ENCODE measurements at places on chromosomes 3 and 15. TPM values are rescaled to one million over a fixed set of nuclear protein-coding genes. Genes with fewer than 3 reads are reported as not detected.

DNA sequence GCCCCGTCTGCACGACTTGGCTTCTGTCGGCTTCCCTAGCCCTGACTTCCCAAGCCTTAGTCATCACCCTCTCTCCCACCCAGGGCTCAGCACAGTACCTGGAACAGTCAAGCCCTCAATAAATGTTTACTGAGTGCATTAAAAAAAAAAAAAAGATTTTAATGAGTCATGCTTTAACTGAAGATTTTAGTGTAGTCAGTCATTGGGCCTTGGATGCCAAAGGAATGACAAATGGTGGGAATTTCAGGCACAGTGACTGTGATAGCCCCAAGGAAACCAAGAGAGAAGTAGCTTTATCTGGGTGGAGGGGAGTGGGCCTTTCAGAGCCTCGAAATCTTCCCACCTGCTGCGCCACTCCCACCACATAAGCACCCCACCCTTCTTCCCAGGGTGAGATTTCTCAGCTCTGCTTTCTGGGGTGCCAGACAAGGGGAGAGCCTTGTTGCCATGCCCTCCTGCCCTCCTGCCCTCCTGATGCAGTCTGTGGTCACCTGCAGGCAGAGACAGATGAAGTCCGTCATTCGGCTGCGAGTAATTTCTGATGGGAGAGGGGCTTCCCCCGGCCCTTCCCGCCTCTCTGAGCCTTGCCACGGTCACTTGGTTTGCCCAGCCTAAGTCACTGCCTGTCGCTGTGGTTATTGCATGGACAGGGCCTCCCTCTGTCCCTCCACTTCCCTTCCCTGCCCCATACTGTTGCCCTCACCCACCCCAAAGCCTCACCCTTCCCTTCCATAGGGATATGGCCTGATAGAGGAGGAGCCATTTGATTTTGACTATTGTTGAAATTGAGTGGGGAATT is 41.8 kb downstream of the SMAD3 start:
- no peaks in the 10 kb centered on the region for H3K27me3 ChIP-seq
- H3K27ac ChIP-seq = peak overlapping the region; percentile 95
- peaks cover 69% of the 10 kb centered on the region for H3K4me1 ChIP-seq
- H3K4me3 ChIP-seq = no peak overlapping the region
- H3K36me3 ChIP-seq = no peaks in the 10 kb centered on the region

- peaks cover 10% of the 10 kb centered on the region for H3K36me3 ChIP-seq
- H3K4me3 ChIP-seq = peak overlapping the region; percentile 82
- no peaks in the 10 kb centered on the region for H3K27me3 ChIP-seq
- peaks cover 23% of the 10 kb centered on the region for H3K4me1 ChIP-seq
Measured at GRCh38 chr15:74613953-74614743, 1.5 kb upstream of the CLK3 start.

GRCh38 chr3:195693428-195694216 is 27.2 kb upstream of the MUC20 start:
- H3K4me1 ChIP-seq = no peaks in the 10 kb centered on the region
- H3K27me3 ChIP-seq = no peaks in the 10 kb centered on the region
- DNase-seq = no peak
- H3K36me3 ChIP-seq = peaks cover 9% of the 10 kb centered on the region

- H3K27ac ChIP-seq = no peak overlapping the region
- H3K36me3 ChIP-seq = peaks cover 3% of the 10 kb centered on the region
- no peak overlapping the region for H3K4me3 ChIP-seq
Measured at GRCh38 chr3:172343117-172343516, 105.1 kb downstream of the GHSR start.

DNA sequence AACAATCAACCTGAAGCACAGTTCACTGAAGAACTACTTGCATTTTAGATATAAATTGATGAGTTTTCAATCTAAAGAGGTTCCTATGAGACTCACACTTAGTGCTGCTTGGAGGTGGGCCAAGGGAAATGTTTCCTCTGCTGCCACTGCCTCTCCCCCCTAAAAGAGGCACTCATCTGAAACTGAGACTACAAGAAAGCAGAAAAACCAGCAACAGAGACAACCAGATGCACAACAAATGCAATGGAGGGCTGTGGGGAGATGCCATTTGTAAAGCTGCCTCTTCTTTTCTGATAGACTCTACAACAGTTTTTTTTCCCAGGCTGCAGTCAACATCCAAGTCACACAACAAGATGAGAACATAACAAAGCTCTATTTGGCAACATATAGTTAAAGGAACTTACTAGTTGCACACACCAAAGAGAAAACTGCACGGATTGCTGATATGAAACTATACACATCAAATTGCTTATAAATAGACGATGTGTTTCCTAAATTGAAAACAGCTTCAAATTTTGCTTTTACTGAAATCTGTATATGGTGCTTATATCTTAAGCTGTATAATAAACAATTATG is 11.0 kb downstream of the TSPAN3 start:
- no peak overlapping the region for H3K4me3 ChIP-seq
- peaks cover 47% of the 10 kb centered on the region for H3K4me1 ChIP-seq
- DNase-seq = no peak
- no peaks in the 10 kb centered on the region for H3K36me3 ChIP-seq
- H3K27me3 ChIP-seq = no peaks in the 10 kb centered on the region
- no peak overlapping the region for H3K27ac ChIP-seq

GRCh38 chr15:69493406-69493805 is 40.8 kb downstream of the RPLP1 start:
- no peak for DNase-seq
- no peaks in the 10 kb centered on the region for H3K4me1 ChIP-seq
- H3K27me3 ChIP-seq = no peaks in the 10 kb centered on the region

- DNase-seq = no peak
- H3K4me1 ChIP-seq = peaks cover 100% of the 10 kb centered on the region
- H3K4me3 ChIP-seq = no peak overlapping the region
- peak overlapping the region; percentile 98 for H3K27ac ChIP-seq
- no peaks in the 10 kb centered on the region for H3K27me3 ChIP-seq
Measured at GRCh38 chr15:90188914-90189748, 12.0 kb upstream of the SEMA4B start.

GRCh38 chr3:151395806-151396205 is 11.3 kb upstream of the P2RY12 start:
- no peak overlapping the region for H3K27ac ChIP-seq
- DNase-seq = no peak
- no peaks in the 10 kb centered on the region for H3K36me3 ChIP-seq
- peaks cover 10% of the 10 kb centered on the region for H3K4me1 ChIP-seq

- no peak for DNase-seq
- H3K27ac ChIP-seq = no peak overlapping the region
- H3K27me3 ChIP-seq = no peaks in the 10 kb centered on the region
- H3K4me3 ChIP-seq = no peak overlapping the region
- H3K36me3 ChIP-seq = no peaks in the 10 kb centered on the region
Measured at GRCh38 chr15:61383421-61383820, 154.3 kb upstream of the RORA start.

DNA sequence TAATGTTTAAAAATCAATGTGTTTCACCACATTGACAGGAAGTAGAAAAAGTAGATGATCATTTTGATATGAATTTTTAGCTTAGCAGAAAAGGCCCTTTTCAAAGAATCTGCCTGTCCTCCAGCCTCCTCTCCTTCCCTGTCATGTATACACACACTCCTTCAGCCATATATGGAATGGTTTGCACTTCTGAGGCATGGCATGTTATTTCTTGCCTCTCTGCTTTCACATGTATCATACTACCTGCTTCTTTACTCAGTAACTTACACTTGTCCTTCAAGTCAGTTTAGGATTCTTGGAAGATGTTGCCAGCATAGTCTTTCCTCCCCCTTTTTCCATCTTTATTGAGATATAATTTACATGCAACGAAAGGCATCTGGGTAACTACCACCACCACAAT is 79.0 kb downstream of the REC114 start:
- H3K36me3 ChIP-seq = no peaks in the 10 kb centered on the region
- no peak overlapping the region for H3K4me3 ChIP-seq
- no peak overlapping the region for H3K27ac ChIP-seq
- no peaks in the 10 kb centered on the region for H3K4me1 ChIP-seq

EEF1AKMT4 gene
- 8.1 TPM for total RNA-seq

GP9 gene
- not detected for total RNA-seq

AGBL1 gene
- total RNA-seq = 0.21 TPM

CIB2 gene
- 1.3 TPM for total RNA-seq

LRRN1 gene
- total RNA-seq = 0.04 TPM

RBMS3 gene
- total RNA-seq = 0.57 TPM

SCAMP5 gene
- 0.57 TPM for total RNA-seq

SEMA5B gene
- 0.21 TPM for total RNA-seq

USP3 gene
- 27.3 TPM for total RNA-seq

Data from esophagus squamous epithelium (tissue), 5 donors.